ENCODE measurements at places on chromosomes 4 and X.
A peak's percentile ranks its signal among the peaks of the same experiment; 100 is the strongest.

GRCh38 chrX:79336869-79337815, 30.0 kb downstream of the ITM2A start:
- no peak for DNase-seq

DNA sequence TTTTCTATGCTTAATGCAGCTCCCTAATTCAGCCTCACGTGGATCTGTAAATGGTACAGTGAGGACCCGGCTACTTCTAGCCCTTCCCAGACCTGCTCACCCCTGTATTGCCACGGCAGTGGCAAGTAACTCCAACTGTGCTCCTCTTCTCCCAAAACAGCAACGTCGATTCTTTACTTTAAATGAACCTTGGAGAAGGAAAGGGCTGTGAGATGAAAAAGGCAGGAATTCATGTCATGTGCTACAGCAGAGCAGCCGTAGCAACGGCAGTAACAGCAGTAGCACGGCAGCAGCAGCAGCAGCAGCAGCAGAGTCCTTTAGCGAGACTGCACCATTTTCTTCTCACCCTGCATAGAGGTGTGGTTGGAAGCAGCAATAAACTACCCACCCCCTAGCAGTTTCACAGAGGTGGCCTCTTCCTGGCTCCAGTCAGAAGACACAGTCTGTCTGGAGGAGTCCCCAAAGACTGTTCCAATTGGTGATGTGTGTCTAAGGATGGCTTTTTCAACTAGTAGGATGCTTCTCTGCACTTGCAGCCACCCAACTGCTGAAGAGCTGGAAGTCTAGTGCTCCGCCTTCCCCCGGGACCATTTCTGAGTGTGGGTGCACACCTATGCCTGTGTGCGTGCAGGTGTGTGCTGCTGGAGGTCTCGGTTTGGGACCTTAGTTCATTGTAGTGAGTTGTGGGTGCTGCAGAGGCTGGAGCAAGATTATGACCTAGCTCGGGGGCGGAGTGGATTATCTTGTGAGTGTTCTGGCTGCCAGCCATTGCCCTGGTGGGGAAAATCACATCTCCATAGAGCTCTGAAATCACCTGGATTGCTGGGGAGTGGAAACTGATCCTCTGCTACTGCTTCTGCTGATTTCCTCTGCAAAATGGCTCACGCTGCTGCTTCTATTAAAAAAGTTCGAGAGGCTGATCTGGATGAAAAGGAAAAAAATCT, 67.2 kb downstream of the ANK2 start:
- DNase-seq: peak; percentile 27

DNA sequence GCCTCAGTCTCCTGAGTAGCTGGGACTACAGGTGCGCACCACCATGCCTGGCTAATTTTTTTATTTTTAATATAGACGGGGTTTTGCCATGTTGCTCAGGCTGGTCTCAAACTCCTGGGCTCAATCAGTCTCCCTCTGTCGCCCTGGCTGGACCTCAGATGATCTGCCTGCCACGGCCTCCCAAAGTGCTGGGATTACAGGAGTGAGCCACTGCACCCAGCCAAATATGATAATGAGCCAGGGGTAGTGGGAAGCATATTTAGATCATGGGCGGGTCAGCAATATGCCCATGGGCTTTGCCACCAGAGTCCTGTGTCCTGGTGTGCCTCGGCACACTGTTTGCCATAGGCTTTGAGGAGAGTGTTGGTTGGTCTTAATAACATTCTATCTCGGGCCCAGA, 71.8 kb downstream of the FAM193A start:
- no peak for DNase-seq

- no peak for DNase-seq
These were observed 88.0 kb downstream of the FNIP2 start for GRCh38 chr4:158856852-158857251.

DNA sequence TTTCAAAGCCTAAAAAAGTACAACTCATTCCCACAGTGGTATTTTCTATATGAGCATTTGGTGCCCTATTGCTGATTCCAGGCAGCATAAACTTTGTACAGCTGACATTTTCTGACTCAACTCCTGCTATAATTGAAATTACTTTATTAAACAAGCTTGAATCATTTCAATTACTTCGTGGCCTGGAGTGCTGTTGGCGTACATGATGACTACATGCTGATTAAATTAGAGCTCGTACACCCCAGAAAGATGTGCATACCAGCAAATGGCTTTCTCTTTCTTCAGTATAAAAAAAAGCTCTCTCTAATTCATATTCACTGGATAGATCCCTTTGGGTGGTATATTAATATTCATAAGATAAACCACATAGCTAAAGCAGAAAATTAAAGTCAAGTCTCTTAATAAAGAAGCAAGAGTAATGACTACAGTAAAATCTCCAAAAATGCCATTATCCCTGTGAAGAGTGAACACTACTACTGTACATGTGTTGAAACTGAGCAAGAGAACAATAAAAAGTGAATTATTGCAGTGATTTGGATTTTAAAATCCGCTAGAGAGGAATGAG, 245.0 kb upstream of the IGFBP7 start:
- DNase-seq: no peak

GRCh38 chr4:188552741-188553275, 413.6 kb downstream of the TRIML1 start:
- no peak for DNase-seq

GRCh38 chrX:136679531-136679930, 31.6 kb downstream of the CD40LG start:
- DNase-seq: no peak

DNA sequence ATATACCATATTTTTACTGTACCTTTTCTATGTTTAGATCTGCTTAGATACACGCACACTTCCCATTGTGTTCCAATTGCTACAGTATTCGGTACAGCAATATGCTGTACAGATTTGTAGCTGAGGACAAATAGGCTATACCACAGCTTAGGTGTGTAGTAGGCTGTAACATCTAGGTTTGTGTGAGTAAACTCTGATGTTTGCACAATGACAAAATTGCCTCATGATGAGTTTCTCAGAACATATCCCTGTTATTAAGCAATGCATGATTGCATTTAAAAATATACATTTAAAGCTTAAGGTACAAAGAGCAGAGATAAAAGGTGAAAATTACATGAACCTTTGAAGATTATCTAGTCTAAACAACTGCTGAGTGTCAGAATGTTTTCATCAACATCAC, 181.7 kb downstream of the ADGRA3 start:
- DNase-seq: no peak

DNA sequence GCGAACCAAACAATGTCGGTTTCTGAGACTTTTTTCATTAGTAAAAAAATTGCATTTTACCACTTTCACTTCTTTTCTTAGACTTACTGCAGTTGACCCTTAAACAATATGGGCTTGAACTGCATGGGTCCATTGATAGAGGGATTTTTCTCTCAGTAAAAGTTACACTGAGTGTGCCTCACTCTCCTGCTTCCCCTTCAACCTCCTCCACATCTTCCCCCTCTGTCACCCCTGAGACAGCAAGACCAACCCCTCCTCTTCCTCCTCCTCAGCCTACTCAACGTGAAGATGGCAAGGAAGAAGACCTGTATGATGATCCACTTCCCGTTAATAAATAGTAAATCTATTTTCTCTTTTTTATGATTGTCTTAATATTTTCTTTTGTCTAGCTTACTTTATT, 43.4 kb downstream of the TEC start:
- DNase-seq: no peak

- no peak for DNase-seq
These were observed 21.4 kb upstream of the AFAP1 start for GRCh38 chr4:7960790-7961655.

DNA sequence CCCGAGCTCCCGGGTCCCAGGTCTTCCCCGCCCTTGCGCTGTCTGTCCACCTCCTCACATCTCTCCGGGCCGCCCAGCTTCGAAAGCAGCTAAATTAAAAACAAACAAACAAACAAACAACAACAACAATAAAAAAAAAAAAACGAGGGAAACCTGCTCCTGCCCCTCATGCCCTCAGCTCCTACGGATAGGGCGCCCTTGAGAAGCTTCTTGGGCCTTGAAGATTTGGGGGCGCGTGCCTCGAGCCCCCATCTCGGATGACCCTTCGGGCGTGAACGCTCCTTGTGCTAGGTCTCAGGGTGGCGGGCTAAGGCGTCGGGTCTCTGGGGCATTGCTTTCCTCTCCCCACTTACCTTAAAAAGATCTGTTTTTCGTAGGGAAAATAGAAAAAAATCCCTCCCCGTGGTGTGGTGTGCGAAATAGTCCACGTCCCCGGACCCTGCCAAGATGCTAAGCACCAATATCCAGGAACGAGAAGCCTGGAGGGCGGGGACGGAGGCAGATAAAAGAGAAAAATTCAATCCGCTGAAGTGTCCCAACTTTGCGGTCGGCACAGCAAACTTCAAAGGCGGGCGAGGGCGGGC, 603 bp downstream of the NDNF start:
- no peak for DNase-seq

GRCh38 chr4:75056277-75056676, 123.4 kb downstream of the PARM1 start:
- no peak for DNase-seq

DNA sequence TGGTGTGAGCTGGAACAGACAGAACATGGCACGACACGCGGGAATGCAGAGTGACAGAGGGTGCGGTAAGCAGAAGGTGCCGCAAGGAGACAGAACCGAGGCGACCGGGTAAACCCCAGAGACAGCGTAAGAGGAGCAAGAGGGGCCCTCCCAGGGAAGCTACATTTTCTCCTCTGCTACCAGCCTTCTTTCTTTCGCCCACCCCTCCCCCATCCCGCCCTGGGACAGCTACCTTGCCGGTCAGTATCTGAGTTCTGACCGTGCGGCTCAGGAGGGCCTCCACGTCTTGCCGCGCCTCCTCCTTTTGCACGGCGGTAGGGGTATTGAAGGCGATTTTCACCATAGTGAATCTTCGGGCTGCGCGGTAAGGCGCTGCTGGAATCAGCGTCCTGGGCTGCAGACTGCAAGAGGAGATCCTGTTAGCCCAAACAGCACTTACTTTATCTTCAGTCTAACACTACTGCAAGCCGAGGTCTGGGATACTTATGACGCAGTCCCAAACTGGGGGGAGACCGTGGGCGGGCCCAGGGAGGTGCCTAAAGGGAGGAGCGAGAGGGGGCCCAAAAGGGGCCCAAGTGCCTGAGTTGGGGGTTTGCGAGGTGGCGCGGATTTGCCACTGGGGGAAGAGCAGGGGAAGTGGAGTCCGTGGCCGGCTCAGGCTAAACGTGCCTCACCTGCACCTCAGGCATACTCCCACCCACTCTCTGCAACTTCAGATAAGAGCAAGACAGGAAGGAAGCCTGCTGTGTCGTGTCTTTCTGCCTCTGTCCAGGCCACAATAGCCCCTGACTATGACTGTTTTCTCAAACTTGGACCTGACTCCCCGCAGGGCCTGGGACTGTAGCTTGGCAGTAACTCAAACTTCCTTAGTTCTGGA, at the start of gene ITM2A:
Gene ITM2A (minus strand): TSS at position 462 of the 877 bp plus-strand sequence. CDS start 119 bp downstream, at position 343.
- no peak for DNase-seq

GRCh38 chr4:141810712-141811375, 174.5 kb downstream of the IL15 start:
- DNase-seq: no peak

GRCh38 chr4:184281231-184282139, 63.8 kb upstream of the ENPP6 start:
- DNase-seq: no peak

DNA sequence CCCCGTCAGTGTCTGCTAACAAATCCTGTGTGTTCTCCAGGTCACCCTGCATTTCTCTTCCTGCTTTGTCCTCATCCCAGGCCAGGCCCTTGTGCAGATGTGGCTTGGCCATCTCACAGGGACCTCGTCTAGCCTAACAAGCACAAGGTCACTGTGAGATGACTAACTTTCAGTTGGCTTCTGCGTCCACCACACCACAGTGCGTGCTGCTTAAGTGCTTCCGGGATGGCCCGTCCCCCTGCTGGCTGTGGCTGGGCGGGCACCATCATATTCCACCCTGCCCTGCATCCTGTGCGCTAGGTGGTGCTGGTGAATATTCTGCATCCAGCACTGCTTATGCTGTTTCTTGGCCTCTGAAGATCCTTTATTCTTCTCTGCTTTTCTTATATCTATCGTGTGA, 33.8 kb downstream of the RBBP7 start:
- no peak for DNase-seq

GRCh38 chr4:139898293-139898692, 232.7 kb downstream of the MGST2 start:
- DNase-seq: no peak

- DNase-seq: no peak
These were observed at the start of gene DGAT2L6 for GRCh38 chrX:70176938-70177533. Gene DGAT2L6 (plus strand): TSS chrX:70177483. CDS start chrX:70177583, 100 bp downstream.

- DNase-seq: no peak
These were observed 2.3 kb downstream of the IKBKG start for GRCh38 chrX:154549766-154550165.

- no peak for DNase-seq
These were observed 330.3 kb downstream of the PPP4R3C start for GRCh38 chrX:27132862-27133261.

GRCh38 chr4:65623506-65623905, 46.8 kb downstream of the EPHA5 start:
- DNase-seq: no peak

- DNase-seq: no peak
These were observed 88.2 kb downstream of the ADGRA3 start for GRCh38 chr4:22427675-22428074.

- no peak for DNase-seq
These were observed 1212.5 kb upstream of the PRKX start for GRCh38 chrX:4925911-4926310.
